Tibial nerve (tissue), 4 donors: ENCODE measurements at places on chromosomes 1 and 21.
A peak's percentile ranks its signal among the peaks of the same experiment; 100 is the strongest.

- H3K4me3 ChIP-seq = no peak overlapping the region
- no peaks in the 10 kb centered on the region for H3K27me3 ChIP-seq
- H3K4me1 ChIP-seq = no peaks in the 10 kb centered on the region
These were observed 267.7 kb downstream of the RYR2 start for GRCh38 chr1:237309595-237310118.

DNA sequence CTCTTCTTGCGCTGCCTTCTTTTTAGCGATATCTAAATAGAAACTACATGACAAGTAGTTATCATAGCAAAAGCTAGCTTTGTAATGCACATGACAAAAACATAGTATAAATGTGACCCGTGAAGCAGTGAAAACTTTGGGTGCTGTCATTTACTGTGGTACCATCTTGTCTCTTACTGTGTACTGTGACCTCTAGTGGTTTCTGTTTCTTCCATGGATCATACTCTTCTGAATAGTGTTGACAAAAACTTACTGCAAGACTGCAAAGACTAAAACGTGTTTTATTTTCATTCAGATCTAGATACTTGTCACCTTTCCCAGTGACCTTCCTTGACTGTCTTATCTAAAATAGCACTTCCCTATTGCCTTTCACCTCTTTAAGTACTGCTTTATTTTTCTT, 6.1 kb downstream of the RLF start:
- peaks cover 35% of the 10 kb centered on the region for H3K4me1 ChIP-seq
- no peaks in the 10 kb centered on the region for H3K36me3 ChIP-seq
- H3K27me3 ChIP-seq = no peaks in the 10 kb centered on the region
- DNase-seq = no peak
- no peak overlapping the region for H3K27ac ChIP-seq
- H3K4me3 ChIP-seq = no peak overlapping the region

DNA sequence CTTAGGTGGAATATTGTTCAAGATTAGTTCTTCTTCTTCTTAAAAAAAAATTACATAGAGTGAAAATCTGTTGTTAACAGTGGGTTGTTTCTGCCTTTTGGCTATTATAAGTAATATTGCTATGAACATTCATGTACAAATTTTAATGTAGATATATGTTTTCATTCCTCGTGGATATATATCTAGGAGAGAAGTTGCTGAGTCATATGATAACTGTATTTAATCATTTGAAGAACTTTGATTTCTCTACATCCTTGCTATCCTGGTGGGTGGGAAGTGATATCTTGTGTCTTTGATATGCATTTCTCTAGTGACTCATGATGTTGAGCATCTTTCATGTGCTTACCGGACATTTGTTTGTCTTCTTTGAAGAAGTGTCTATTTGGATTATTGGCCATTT, 29.9 kb downstream of the MAST2 start:
- DNase-seq = no peak
- H3K27ac ChIP-seq = no peak overlapping the region
- H3K36me3 ChIP-seq = no peaks in the 10 kb centered on the region
- H3K4me1 ChIP-seq = no peaks in the 10 kb centered on the region
- H3K27me3 ChIP-seq = no peaks in the 10 kb centered on the region

- H3K4me1 ChIP-seq = no peaks in the 10 kb centered on the region
- no peaks in the 10 kb centered on the region for H3K27me3 ChIP-seq
- H3K4me3 ChIP-seq = no peak overlapping the region
- H3K36me3 ChIP-seq = no peaks in the 10 kb centered on the region
- H3K27ac ChIP-seq = no peak overlapping the region
- no peak for DNase-seq
These were observed 642.8 kb downstream of the KCNT2 start for GRCh38 chr1:195965475-195965874.

GRCh38 chr21:32426592-32427051, 14.1 kb downstream of the EVA1C start:
- DNase-seq = no peak
- H3K27me3 ChIP-seq = no peaks in the 10 kb centered on the region
- peak overlapping the region; percentile 84 for H3K27ac ChIP-seq
- no peak overlapping the region for H3K4me3 ChIP-seq
- H3K36me3 ChIP-seq = no peaks in the 10 kb centered on the region
